Activated CD4-positive, alpha-beta T cell treated with anti-CD3 and anti-CD28 coated beads, Interleukin-2, amount 10 ng/mL, durations not matched to agents 24 days and 14 days (primary cell): ENCODE measurements at places on chromosomes 11 and 22. TPM values are rescaled to one million over a fixed set of nuclear protein-coding genes. Genes with fewer than 3 reads are reported as not detected.

DNA sequence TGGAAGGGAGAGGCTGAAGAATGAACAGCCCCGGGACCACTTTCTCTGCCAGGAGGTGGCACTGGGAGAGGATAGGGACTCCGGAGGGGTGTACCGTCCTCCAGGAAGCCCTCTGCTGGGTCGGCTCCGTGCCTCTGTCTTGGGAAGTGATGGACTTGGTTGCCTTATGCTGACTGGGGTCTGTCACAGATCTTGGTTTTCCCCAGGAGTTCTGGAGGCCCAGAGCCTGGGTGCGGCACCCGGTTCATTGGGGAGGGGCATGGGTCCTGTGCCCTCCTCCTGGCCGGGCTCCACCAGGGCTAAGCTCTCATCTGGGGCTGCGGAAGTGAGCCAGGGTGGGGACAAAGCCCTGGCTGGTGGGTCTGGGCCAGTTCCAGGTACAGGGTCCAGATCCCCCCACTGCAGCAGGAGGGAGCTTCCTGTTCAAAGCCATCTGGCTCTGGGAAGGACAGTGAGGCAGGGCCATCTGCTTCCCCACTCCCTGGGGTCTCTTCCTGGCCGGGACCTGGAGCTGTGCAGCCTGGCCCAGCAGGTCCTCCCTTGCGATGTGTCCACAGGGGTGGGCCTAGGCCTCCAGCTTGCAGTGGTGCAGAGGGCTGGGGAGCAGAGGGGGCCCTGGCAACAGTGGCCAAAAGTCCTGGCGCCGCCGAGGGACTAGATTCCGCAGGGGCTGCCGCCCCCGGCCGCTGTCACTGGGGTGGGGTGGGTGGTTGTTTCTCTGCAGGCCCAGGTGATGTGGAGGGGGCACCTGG is 1.1 kb upstream of the AP2A2 start:
- H3K4me3 ChIP-seq = no peak overlapping the region
- peaks cover 17% of the 10 kb centered on the region for H3K4me1 ChIP-seq
- H3K27ac ChIP-seq = no peak overlapping the region
- no peak for DNase-seq

DNA sequence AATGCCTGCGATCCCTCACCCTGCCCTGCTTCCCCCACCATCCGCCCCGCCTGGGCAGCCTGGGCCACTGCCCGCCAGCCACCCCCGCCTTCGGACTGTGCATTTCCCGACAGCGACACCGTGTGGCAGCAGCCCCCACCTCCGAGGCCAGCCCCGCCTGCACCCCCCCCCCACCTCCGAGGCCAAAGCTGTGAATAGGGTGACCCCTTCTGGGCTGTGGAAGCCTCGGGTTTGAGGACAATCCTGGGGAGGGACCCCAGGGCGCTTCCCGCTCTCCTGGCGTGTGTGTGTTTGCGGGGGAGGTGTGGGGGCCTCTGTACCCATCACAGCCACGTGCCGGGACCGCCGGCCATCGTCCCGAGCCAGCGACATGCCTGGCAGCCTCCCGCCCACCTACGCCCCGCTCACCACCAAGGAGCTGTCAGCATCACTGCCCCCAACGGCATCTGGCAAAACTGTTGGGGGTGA is 33.8 kb upstream of the PPARA start:
- peak; percentile 95 for DNase-seq
- peaks cover 2% of the 10 kb centered on the region for H3K36me3 ChIP-seq
- H3K4me1 ChIP-seq = peaks cover 5% of the 10 kb centered on the region
- H3K4me3 ChIP-seq = no peak overlapping the region
- H3K27ac ChIP-seq = no peak overlapping the region
- no peaks in the 10 kb centered on the region for H3K27me3 ChIP-seq

DNA sequence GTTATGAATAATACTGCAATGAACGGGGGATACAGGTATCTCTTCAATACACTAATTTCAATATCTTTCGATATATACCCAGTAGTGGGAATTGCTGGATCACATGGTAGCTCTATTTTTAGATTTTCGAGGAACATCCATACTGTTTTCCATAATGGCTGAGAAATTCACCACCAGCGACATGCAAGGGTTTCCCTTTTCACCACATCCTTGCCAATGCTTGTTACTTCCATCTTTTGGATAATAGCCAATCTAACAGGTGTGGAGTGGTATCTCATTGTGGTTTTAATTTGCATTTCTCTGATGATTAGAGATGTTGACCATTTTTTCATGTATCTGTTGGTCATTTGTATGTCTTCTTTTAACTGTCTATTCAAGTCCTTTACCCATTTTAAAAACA is 5.9 kb downstream of the IL10RA start:
- peaks cover 79% of the 10 kb centered on the region for H3K4me1 ChIP-seq
- H3K36me3 ChIP-seq = peaks cover 95% of the 10 kb centered on the region
- peak overlapping the region; percentile 64 for H3K4me3 ChIP-seq
- no peak overlapping the region for H3K27ac ChIP-seq
- DNase-seq = no peak
- no peaks in the 10 kb centered on the region for H3K27me3 ChIP-seq

GRCh38 chr22:19554834-19555404 is 30.7 kb upstream of the CLDN5 start:
- no peak overlapping the region for H3K27ac ChIP-seq
- no peaks in the 10 kb centered on the region for H3K4me1 ChIP-seq
- no peak for DNase-seq
- H3K4me3 ChIP-seq = no peak overlapping the region
- H3K27me3 ChIP-seq = peaks cover 9% of the 10 kb centered on the region

The PRG3 gene
- not detected in 2 replicates for total RNA-seq

The PANX2 gene
- total RNA-seq = 1.4 and 1.6 TPM in 2 replicates

DNA sequence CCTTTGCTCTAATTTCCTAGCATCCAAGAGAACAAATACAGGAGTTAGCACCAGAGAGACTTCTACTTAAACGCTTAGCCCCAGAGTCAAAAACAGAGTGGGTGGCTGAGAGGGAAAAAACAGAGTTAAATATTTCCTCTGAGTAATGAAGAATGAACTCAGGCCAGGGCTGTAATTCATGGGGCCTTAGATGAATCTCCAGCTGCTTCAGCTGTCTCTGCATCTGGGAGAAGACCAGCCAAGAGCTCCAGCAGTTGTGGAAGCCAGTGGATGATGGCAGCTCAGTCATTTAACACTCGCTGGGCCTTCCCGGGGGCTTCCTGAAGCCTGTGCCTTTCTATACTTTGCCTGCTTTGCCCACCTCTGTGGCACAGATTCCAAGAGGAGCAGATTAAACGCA is 5.7 kb upstream of the ADAMTS15 start:
- no peaks in the 10 kb centered on the region for H3K36me3 ChIP-seq
- peaks cover 27% of the 10 kb centered on the region for H3K27me3 ChIP-seq

The MS4A7 gene
- total RNA-seq = not detected in 2 replicates

DNA sequence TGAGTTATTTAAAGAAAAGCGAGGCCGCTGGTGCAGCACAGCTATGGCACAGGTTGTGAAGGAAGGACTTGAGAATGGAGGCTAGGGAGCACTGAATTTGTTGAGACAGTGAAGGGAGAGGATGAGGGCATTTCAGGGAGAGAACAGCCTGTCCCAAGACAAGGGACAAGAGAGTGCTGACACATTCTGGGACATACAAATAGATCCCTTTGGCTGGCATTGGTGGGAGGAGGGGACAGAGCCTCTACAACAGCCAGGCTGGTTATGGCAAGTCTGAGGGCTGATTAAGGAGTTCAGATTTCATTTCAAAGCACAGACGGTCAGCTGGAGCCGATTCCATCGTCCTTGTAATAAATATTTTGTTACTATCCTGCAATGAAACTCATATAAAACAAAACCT is 1.7 kb upstream of the SLC29A2 start:
- H3K27ac ChIP-seq = no peak overlapping the region
- DNase-seq = no peak
- peaks cover 15% of the 10 kb centered on the region for H3K4me1 ChIP-seq
- peaks cover 4% of the 10 kb centered on the region for H3K27me3 ChIP-seq
- H3K36me3 ChIP-seq = peaks cover 6% of the 10 kb centered on the region

DNA sequence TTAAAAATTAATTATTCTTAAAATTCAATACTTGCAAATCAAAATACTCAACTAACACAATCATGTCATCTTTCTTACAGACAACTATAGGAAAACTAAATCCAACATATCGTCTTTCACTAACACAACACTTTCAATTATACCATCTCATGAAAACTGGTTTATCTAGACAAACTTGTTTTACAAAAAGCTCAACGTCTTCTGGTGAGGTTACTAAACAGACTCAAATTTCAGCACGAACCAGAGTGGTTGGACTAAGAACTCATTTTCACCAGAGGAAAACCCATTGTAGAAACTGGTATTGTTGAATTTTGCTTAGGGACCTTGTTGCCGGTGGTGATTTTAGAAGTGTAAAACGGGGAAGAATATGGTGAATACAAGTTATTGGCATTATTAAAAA is 52.2 kb downstream of the NUP98 start:
- no peak overlapping the region for H3K4me3 ChIP-seq
- no peaks in the 10 kb centered on the region for H3K27me3 ChIP-seq
- DNase-seq = no peak
- peaks cover 45% of the 10 kb centered on the region for H3K36me3 ChIP-seq
- no peak overlapping the region for H3K27ac ChIP-seq

DNA sequence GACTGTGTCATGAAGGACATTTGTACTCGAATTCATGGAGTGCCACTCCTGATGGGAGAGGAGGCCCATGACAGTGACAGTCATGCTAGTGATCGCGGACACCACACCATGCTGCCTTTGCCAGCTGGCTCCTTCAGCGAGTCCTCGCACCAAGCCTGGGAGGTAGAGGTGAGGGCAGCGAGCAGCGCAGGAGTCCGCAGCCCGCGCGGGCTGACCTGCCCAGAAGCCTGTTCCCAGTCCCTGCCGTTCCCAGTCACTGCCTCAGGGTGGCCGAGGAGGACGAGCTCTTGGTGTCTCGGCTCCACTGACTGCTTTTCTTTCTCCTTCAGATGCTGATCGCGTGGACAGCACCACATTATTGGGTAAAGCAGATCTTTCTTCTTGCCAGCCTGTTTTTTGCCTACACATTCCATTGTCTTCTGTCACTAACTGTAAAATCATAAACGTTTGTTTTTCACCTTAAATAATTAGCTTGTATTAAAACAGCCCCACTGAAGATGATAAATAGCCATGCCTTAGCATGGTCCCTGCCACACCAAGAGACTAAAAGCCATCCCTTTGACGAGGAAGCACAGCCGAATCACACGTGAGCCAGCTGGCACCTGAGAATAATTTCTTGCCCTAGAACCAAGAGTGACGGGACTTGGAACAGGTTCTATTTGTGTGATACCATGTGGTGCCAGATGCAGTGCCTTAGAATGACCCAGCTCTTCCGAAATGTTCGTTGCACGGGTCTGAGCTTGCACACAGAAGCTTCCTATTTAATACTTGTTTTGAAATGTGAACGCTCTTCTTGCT is 25.5 kb downstream of the FAM118A start:
- no peak overlapping the region for H3K4me3 ChIP-seq
- H3K27ac ChIP-seq = no peak overlapping the region
- H3K4me1 ChIP-seq = no peaks in the 10 kb centered on the region
- no peak for DNase-seq

DNA sequence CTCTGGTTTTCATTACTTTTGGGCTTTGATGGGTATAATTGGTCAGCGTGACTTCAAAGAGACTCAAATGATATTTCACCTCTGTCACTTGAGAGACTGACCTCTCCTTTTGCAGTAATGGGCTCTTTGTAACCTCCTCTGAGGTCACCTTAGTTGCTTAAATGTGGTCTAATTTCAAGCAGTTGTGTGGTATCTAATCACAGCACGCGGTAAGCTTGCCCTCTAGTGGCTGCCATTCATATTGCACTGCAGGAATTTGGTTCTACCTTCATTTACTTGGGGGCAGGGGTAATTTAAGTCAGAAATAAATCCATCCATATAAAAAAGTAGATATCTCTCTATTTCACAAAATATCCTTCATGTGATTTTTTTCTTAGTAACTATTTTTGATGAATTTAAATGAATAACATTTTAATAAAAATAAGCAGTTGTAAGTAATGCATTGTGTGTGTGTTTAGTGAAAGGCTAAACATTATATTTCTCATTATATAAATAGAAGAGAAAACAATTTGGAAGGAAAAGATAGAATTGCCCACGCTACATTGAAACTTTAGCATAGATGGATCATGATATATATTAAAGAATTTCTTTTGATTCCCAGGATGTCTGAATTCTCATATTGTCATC is 55.0 kb upstream of the ANO3 start:
- DNase-seq = peak; percentile 82
- no peaks in the 10 kb centered on the region for H3K36me3 ChIP-seq
- H3K4me3 ChIP-seq = no peak overlapping the region
- no peak overlapping the region for H3K27ac ChIP-seq
- H3K4me1 ChIP-seq = no peaks in the 10 kb centered on the region

The SIK2 gene
- total RNA-seq = 8.2 and 9.0 TPM in 2 replicates

GRCh38 chr11:31806186-31806927 is 4.8 kb downstream of the PAX6 start:
- H3K4me3 ChIP-seq = no peak overlapping the region
- H3K27ac ChIP-seq = no peak overlapping the region
- peaks cover 17% of the 10 kb centered on the region for H3K4me1 ChIP-seq

GRCh38 chr22:32676191-32676590 is 125.3 kb upstream of the TIMP3 start:
- H3K27ac ChIP-seq = no peak overlapping the region
- no peak overlapping the region for H3K4me3 ChIP-seq
- H3K4me1 ChIP-seq = no peaks in the 10 kb centered on the region
- peaks cover 4% of the 10 kb centered on the region for H3K27me3 ChIP-seq
- no peak for DNase-seq

- H3K27ac ChIP-seq = no peak overlapping the region
- no peak overlapping the region for H3K4me3 ChIP-seq
- H3K27me3 ChIP-seq = peaks cover 45% of the 10 kb centered on the region
- no peaks in the 10 kb centered on the region for H3K36me3 ChIP-seq
- peaks cover 2% of the 10 kb centered on the region for H3K4me1 ChIP-seq
Observed at GRCh38 chr22:35538801-35539321, 1.8 kb upstream of the RASD2 start.

The DBX1 gene
- not detected in 2 replicates for total RNA-seq

GRCh38 chr22:25419247-25420113 is 145.0 kb upstream of the GRK3 start:
- H3K27me3 ChIP-seq = peaks cover 73% of the 10 kb centered on the region
- H3K4me1 ChIP-seq = peaks cover 19% of the 10 kb centered on the region
- no peak overlapping the region for H3K27ac ChIP-seq
- H3K4me3 ChIP-seq = peak overlapping the region; percentile 62
- no peak for DNase-seq

The P2RY6 gene
- total RNA-seq = not detected in 2 replicates

- H3K27me3 ChIP-seq = peaks cover 2% of the 10 kb centered on the region
- no peaks in the 10 kb centered on the region for H3K4me1 ChIP-seq
- H3K36me3 ChIP-seq = no peaks in the 10 kb centered on the region
- H3K4me3 ChIP-seq = no peak overlapping the region
Observed at GRCh38 chr11:110990311-110990710, 255.2 kb upstream of the POU2AF2 start.

- H3K36me3 ChIP-seq = no peaks in the 10 kb centered on the region
- H3K27me3 ChIP-seq = no peaks in the 10 kb centered on the region
- DNase-seq = no peak
- no peaks in the 10 kb centered on the region for H3K4me1 ChIP-seq
- no peak overlapping the region for H3K4me3 ChIP-seq
Observed at GRCh38 chr22:34476762-34477161, 556.5 kb upstream of the LARGE1 start.

The DMC1 gene
- total RNA-seq = 14.2 and 14.3 TPM in 2 replicates

DNA sequence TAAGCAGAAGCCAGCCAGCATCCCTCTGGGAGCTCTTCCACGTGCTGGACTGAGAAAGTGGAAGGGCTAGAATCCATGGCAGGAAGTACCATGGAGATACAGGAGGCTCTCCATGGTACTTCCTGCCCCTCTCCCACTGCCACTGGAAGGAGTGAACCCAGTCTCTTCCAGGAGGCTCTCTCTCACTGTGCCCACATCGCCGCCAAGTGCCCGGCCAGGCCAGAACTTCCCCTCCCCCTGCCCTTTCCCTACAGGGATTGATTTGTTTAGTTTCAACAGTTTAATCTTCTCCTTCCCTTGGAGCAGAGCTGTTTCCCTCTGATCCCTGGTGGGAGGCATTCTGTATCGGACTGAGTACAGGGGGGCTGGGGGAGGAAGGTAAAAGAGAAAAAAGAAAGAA is 133.6 kb downstream of the DSCAML1 start:
- H3K27me3 ChIP-seq = peaks cover 2% of the 10 kb centered on the region
- H3K36me3 ChIP-seq = no peaks in the 10 kb centered on the region
- no peak for DNase-seq
- H3K4me3 ChIP-seq = no peak overlapping the region
